ENCODE measurements at places on chromosomes 1 and 21.
A peak's percentile ranks its signal among the peaks of the same experiment; 100 is the strongest.

GRCh38 chr1:179757933-179758332, 14.8 kb downstream of the FAM163A start:
- DNase-seq, result no peak

DNA sequence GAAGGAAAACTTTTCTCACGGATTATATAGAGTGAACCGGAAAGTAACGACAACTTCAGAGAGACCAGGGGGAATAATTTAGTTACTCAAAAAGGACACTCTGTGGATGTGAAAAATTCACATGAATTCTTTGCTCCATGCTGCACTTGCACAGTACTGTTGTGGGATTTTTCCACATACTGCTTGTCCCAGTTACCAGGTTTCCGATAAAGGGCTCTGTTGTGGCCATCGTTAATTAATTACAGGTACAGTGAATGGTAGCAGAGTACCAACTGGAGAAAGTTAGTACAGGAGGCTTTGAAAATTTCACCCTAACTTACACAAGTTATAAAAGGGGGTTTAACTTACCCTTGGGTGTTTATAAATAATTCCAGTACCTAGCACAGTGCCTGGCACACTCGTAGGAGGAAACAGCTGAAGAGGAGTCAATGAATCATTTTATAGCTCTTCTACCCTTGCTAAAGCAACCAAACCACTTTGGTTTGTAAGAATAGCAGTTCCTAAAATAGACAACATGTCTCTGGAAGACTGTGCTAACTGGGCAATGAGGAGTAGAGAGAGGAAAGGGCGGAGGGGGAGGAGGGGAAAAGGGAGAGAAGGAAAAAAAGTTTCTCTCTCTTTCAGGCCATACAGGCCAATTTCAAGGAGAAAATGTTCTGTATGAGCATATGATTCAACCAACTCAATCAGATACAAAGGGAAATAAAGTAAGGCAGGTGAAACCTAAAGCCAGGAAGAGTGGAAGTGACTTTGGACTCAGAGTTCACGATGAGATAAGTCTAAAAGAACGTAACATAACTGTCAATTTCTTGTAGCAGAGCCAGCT, 98.3 kb upstream of the MAGI3 start:
- DNase-seq, result no peak

GRCh38 chr1:168135921-168136708, 615 bp downstream of the GPR161 start:
- no peak for DNase-seq

GRCh38 chr1:201597551-201598230, 58.8 kb downstream of the NAV1 start:
- peak; percentile 87 for DNase-seq

DNA sequence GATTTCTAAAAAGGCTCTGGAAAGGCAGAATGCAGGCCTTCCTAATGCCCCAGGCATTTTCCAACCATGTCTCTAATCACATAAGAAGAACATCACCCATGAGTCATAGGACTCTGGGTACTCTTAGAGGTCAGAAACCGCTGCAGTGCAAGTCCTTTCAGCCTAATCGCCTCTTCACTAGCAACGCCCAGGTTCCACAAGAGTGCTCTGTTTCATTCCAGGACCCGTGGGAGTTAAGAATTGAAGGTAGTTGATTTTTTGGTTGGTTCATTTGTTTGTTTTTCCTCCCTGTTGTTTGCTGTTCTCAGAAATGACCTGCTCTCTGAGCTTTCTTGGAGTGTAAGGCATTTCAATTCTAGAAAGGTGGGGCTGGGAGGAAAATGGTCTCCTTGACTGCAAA, 123.2 kb downstream of the NR5A2 start:
- no peak for DNase-seq

- no peak for DNase-seq
Observed at GRCh38 chr21:17085707-17086106, 427.1 kb upstream of the CXADR start.

DNA sequence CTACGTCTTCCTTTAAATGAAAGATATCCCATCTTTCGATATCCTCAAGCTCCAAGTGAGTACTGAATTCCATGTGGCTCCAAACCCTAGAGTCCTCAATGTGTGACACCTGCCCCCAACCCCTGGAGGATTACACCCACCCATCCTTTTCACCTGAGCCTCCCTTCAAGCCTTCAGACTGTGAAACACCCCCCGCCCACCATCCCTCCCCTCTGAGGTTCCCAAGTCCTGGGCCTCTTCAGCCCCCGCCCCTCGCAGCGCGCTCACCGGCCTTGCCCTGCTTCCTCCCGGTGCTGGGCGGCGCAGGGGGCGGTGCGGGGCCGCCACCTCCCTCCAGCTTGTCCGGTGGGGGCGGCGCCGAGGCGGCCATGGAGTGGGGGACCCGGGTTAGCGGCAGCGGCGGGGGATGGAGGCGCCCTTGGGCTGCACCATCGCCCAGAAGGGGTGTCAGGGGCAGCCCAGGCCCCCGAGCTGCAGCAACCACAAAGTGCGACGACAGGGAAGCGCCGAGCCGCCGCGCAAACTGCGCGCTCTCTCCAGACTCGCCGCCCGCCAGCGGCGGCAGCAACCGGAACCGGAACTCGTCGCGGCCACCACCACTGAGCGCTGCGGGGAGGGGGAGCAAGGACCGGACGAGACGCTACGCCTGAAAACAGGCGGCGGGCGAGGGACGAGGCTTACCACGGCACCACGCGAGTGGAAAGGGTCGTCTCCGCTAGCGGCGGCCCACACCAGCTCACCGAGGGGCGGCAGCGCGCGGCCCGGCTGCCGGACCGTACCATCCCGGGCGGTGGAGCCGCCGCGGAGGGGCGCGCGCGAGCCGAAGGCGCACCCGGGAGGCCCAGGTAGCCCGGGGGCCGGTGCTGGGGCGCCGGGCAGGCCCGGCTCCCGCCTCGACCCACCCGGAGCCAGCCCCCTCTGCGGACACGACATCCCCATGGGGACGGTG, at the start of gene PYGO2:
Gene PYGO2, minus strand, starts transcription at position 576 of the 949 bp plus-strand sequence. Its CDS starts 206 bp downstream, at position 370.
- peak; percentile 53 for DNase-seq

- no peak for DNase-seq
Observed at GRCh38 chr1:41728403-41729202, 190.1 kb downstream of the HIVEP3 start.

DNA sequence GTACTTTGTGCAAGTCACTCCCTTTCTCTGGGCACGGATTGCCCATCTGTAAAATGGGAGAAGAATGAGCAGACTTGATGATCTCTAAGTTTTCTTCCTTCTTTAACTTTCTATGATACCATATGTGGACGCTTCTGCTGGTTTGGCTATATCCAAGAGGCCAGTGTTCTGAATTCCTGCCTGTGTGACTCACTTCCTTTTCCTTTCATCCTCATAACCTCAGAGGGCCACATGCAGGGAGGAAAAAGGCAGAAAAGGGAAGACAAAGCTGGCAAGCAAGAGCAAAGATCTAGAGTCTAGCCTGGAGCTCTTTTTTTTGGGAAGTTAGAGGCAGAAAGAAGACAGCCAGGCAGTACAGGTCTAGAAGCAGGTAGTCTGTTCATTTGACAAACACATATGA, 151.2 kb downstream of the OMA1 start:
- DNase-seq, result no peak

GRCh38 chr1:159960721-159961381, 6.8 kb upstream of the SLAMF9 start:
- no peak for DNase-seq

- DNase-seq, result no peak
Observed at GRCh38 chr1:66925558-66925910, 744 bp downstream of the MIER1 start.

GRCh38 chr1:160744199-160744851, 5.3 kb downstream of the SLAMF7 start:
- no peak for DNase-seq

GRCh38 chr1:169487133-169487532, 1.4 kb upstream of the SLC19A2 start:
- DNase-seq, result no peak

GRCh38 chr1:212498283-212499040, 65.7 kb downstream of the NENF start:
- peak; percentile 31 for DNase-seq

DNA sequence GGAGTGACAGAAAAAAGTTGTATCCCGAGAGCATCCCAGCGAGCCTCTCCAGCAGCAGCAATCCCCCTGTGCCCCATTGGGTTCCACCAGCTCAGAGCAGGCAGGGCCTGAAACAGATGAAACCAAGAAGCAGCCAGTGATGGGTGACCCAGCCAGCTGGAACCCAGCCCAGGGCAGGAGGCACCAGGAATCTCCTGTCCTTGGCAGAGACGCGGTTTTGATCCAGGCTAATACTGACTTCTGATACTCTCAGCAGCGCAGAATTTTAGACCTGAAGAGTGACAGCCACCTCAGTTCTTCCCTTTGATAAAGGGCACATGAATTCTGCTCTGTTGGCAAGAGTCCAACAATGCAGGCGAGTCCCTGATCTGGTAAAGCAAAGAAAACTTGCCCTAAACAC, 11.4 kb upstream of the OLIG1 start:
- peak; percentile 19 for DNase-seq

GRCh38 chr21:33924079-33924765, 8.6 kb upstream of the ATP5PO start:
- peak; percentile 82 for DNase-seq

DNA sequence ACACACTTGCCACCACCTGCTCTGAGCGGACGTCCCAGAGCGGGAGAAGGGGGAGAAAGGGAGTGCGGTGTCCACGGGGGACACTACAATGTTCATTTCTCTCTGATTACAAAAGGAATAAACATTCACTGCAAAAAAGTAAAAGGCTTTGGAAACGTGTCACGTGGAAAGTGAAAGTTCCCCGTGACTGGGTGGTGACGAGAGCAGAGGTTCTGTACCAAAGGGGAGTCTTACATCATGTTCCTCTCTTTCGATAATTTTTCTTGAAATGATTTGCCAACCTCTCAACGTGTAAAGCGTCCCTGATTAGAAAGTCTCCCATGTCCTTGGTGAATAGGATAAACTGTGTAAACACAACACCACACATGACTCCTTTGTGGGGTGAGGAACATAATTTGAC, 22.0 kb upstream of the PRDM15 start:
- DNase-seq, result no peak
